ENCODE measurements at places on chromosomes 3 and 15.

GRCh38 chr3:50263478-50264382 lies 5.2 kb upstream of the SEMA3B start:
- peaks cover 5% of the 10 kb centered on the region for H3K4me1 ChIP-seq
- no peak for DNase-seq
- no peak overlapping the region for H3K4me3 ChIP-seq

DNA sequence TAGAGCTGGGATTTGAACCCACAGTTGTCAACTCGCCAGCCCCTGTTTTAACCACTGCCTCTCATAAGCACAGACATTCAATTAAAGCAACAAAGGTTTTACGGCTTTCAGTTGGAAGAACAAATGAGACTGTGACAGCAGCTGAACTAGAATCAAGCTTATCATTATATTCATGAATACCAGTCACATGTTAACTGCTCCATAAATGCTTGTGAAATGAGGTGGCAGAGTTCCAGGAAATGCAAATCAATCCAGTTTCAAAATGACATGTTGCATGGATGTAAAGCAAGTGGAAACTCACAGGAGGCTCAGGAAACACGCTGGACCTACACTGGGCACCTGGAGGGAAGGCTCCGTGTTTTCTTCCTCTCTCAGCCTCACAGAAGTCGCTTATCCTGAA lies 3.9 kb downstream of the GP5 start:
- no peak overlapping the region for H3K4me3 ChIP-seq
- peak overlapping the region; percentile 88 for H3K27ac ChIP-seq
- H3K4me1 ChIP-seq: peaks cover 25% of the 10 kb centered on the region
- no peaks in the 10 kb centered on the region for H3K27me3 ChIP-seq

- no peak overlapping the region for H3K27ac ChIP-seq
- H3K36me3 ChIP-seq: no peaks in the 10 kb centered on the region
- H3K27me3 ChIP-seq: no peaks in the 10 kb centered on the region
- no peak overlapping the region for H3K4me3 ChIP-seq
- no peak for DNase-seq
Observed at GRCh38 chr3:4751029-4751501, 228.2 kb upstream of the BHLHE40 start.

GRCh38 chr3:31488475-31489017 lies 44.2 kb upstream of the STT3B start:
- no peak overlapping the region for H3K27ac ChIP-seq
- H3K36me3 ChIP-seq: no peaks in the 10 kb centered on the region
- H3K4me1 ChIP-seq: no peaks in the 10 kb centered on the region
- no peaks in the 10 kb centered on the region for H3K27me3 ChIP-seq

DNA sequence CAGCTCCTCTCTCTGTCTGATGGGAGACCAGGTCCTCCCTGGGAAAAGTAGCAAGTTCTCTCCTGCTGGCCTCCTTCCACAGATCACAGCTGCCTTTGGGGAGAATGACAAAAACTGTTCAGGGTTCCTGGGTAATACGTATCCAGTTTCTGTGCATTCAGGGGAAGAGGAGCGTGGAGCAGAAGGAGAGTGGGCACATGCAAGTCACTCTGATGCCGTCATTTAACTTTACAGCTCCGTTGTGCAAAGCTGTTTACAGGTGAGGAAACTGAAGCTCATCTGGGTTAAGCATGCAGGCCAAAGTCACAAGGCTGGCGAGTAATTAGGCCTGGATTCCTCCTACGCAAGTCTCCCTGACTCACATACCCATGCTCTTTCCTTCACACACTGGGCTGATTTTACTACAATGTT lies 7.5 kb upstream of the TM4SF1 start:
- H3K4me3 ChIP-seq: no peak overlapping the region
- no peaks in the 10 kb centered on the region for H3K36me3 ChIP-seq
- no peaks in the 10 kb centered on the region for H3K27me3 ChIP-seq

- H3K27ac ChIP-seq: no peak overlapping the region
- no peaks in the 10 kb centered on the region for H3K4me1 ChIP-seq
- no peaks in the 10 kb centered on the region for H3K27me3 ChIP-seq
- H3K36me3 ChIP-seq: no peaks in the 10 kb centered on the region
- no peak for DNase-seq
- no peak overlapping the region for H3K4me3 ChIP-seq
Observed at GRCh38 chr3:127000761-127001160, 17.8 kb downstream of the PLXNA1 start.

- no peaks in the 10 kb centered on the region for H3K36me3 ChIP-seq
- H3K4me3 ChIP-seq: no peak overlapping the region
- no peaks in the 10 kb centered on the region for H3K4me1 ChIP-seq
- H3K27ac ChIP-seq: no peak overlapping the region
- DNase-seq: no peak
Observed at GRCh38 chr3:116148881-116149851, 296.1 kb downstream of the LSAMP start.
